Activated T-helper 1 cell treated with Interleukin-2 at 50 U/mL for 16 hours (primary cell): ENCODE measurements at places on chromosomes 5 and 9.

DNA sequence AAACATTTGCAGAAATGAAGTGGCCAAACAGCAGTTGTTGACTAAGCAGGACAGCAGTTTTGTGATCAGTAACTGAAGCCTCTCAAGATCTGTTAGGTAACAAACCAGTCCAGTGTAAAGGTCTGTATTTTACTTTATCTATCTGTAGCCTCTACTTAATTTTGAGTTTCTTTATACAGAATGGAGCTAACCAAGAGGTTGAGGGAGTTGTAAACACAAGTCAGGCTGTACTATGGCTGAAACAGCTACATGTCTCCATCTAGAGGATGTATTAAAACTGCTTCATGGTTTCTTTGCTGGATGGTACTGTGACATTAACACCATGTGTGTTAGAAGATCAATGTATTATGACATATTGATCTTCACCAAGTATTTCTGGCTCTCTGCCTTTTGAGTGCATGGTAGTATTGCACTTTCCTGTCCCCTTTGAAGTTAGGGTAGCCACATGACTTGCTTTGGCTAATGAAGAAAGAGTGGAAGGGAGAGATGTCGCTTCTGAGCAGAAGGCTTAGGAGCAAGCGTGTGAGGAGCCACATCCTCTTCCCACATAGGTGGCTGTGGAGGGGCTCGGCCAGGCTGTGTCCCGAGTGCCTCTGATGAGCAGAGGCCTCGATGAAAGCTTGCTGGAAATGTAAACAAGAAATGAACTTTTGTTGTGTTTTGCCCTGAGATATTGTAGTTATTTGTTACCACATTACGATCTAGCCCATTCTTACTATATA is 105.6 kb upstream of the PCA3 start:
- DNase-seq, result no peak

DNA sequence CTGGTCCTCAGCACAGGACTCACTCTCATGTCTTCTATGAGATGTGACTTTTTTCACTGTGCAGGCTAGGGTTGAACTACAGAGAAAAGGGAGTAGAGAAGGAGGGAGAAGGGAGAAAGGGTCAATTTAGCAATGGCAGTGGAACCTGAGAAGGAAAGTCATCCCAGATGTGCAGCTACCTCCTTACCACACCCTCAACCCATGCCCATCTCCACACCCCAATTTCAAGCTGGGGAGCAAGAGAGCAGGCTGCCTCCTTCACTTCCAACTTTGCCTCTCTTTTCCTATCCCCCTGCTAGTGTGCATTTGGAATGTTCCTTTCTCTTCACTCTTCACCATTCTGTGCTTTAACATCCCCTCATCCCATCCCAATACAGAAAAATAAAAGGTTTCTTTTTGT is 163.5 kb upstream of the MAP3K1 start:
- no peak for DNase-seq

GRCh38 chr5:172692981-172693380 is 51.9 kb downstream of the NEURL1B start:
- DNase-seq, result no peak

GRCh38 chr5:83246071-83246470 is 168.7 kb downstream of the XRCC4 start:
- DNase-seq, result no peak

DNA sequence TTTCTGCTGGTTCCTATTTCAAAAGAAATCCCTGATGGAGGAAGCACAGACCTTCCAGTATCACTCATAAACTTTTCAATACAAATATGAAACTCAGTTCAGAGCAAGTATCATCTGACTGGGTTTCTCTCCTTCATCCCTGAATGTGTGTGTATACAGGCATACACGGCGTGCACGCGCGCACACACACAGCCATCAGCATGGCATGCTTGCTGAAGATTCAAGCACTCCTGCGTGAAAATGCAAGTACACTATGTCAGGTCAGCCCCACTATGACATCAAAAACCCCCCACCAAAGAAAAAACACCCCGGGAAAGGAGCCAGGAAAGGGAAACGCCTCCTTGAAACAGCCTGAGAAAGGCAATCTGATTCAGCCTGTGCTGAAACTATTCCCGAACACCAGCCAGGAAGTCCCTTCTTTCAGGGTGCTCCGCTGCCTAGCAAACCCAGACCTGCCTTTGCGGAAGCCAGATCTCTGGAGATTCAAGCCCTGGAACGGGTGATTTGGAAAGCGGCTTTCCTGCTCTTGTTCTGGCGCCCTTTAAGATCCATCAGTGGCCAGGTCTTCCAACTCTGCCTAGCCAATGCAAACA is 831 bp downstream of the KLHL3 start:
- no peak for DNase-seq

DNA sequence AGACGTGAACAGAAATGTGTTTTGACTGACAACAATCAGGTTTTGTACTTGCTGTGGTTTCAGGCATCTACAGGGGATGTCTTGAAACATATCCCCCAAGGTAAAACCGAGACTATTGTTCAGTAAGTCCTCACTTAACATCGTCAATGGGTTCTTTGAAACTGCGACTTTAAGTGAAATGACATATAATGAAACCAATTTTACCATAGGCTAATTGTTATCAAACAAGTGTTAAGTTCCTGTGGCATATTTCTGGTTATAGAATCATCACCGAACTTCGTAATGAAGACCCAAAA is 16.4 kb upstream of the OMD start:
- no peak for DNase-seq

- DNase-seq, result no peak
Measured at GRCh38 chr9:81363916-81364480, 325.3 kb downstream of the TLE1 start.
